ENCODE measurements at places on chromosomes 6 and 20. TPM values are rescaled to one million over a fixed set of nuclear protein-coding genes. Genes with fewer than 3 reads are reported as not detected.
A peak's percentile ranks its signal among the peaks of the same experiment; 100 is the strongest.

GRCh38 chr20:62860391-62860923 is 1.2 kb downstream of the TCFL5 start:
- H3K4me3 ChIP-seq: peak overlapping the region; percentile 76
- H3K27ac ChIP-seq: no peak overlapping the region
- peaks cover 15% of the 10 kb centered on the region for H3K36me3 ChIP-seq
- ATAC-seq: no peak
- no peaks in the 10 kb centered on the region for H3K27me3 ChIP-seq

GRCh38 chr6:118124851-118125250 is 217.8 kb downstream of the SLC35F1 start:
- no peak overlapping the region for H3K27ac ChIP-seq
- H3K4me1 ChIP-seq: no peaks in the 10 kb centered on the region
- H3K4me3 ChIP-seq: no peak overlapping the region

- H3K36me3 ChIP-seq: no peaks in the 10 kb centered on the region
- H3K27me3 ChIP-seq: no peaks in the 10 kb centered on the region
- peak overlapping the region; percentile 72 for H3K27ac ChIP-seq
- H3K4me3 ChIP-seq: peak overlapping the region; percentile 76
Observed at GRCh38 chr6:32943864-32944649, 3.2 kb upstream of the HLA-DMB start.

DNA sequence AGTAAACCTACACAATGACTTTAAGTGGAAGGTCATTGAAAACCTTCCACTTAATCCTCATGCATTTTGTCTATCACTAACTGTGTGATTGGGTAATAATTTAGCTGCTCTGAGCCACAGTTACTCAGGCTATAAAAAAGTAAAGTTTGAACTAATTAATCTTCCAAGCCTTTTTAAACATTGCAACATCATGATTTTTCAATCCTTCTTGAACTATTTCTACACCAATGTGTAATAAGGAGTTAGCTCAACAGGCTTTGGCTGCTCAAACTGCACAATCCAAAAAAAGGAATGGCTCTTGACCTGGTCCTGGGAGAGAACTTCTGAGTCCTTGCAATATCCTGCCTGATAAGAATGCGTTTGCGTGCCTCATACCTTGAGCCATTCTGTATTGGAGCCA is 34.8 kb upstream of the FILIP1 start:
- H3K4me3 ChIP-seq: no peak overlapping the region
- H3K4me1 ChIP-seq: no peaks in the 10 kb centered on the region
- ATAC-seq: no peak
- no peaks in the 10 kb centered on the region for H3K36me3 ChIP-seq
- peaks cover 26% of the 10 kb centered on the region for H3K27me3 ChIP-seq
- no peak overlapping the region for H3K27ac ChIP-seq

DNA sequence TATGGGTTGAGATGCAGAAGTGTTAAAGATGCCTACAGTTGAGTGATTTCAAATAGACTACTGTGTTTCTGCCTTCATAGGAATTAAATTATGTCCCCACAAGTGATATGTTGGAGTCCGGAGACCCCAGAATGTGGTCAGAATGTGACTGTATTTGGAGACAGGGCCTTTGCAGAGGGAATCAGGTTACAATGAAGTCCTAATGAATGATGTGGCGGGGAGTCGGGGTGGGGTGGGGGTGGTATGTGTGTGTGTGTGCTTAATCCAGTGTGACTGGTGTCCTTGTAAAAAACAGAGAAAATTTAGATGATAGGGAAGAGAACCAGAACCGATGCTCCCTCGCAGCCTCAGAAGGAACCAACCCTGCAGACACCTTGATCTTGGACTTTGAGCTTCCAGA is 448.2 kb downstream of the QKI start:
- no peak overlapping the region for H3K27ac ChIP-seq
- ATAC-seq: no peak
- H3K4me3 ChIP-seq: no peak overlapping the region

- no peak overlapping the region for H3K27ac ChIP-seq
- no peak overlapping the region for H3K4me3 ChIP-seq
- peaks cover 18% of the 10 kb centered on the region for H3K4me1 ChIP-seq
- H3K27me3 ChIP-seq: peaks cover 23% of the 10 kb centered on the region
Observed at GRCh38 chr6:148446681-148447080, 104.0 kb downstream of the SASH1 start.

- no peak overlapping the region for H3K4me3 ChIP-seq
- peaks cover 3% of the 10 kb centered on the region for H3K27me3 ChIP-seq
- H3K4me1 ChIP-seq: no peaks in the 10 kb centered on the region
- ATAC-seq: no peak
- H3K36me3 ChIP-seq: no peaks in the 10 kb centered on the region
Observed at GRCh38 chr6:147905711-147906110, 397.2 kb downstream of the SAMD5 start.

GRCh38 chr20:50431066-50431450 is 79.1 kb upstream of the PTPN1 start:
- H3K36me3 ChIP-seq: no peaks in the 10 kb centered on the region
- H3K4me3 ChIP-seq: no peak overlapping the region
- H3K27ac ChIP-seq: no peak overlapping the region
- ATAC-seq: no peak
- H3K27me3 ChIP-seq: peaks cover 5% of the 10 kb centered on the region

- H3K27ac ChIP-seq: no peak overlapping the region
- H3K4me3 ChIP-seq: no peak overlapping the region
- no peak for ATAC-seq
Observed at GRCh38 chr6:2529211-2529719, 221.5 kb downstream of the MYLK4 start.

GRCh38 chr6:56664029-56664428 is 21.3 kb upstream of the DST start:
- ATAC-seq: no peak
- H3K27me3 ChIP-seq: no peaks in the 10 kb centered on the region
- no peak overlapping the region for H3K4me3 ChIP-seq
- no peaks in the 10 kb centered on the region for H3K36me3 ChIP-seq
- no peak overlapping the region for H3K27ac ChIP-seq
- no peaks in the 10 kb centered on the region for H3K4me1 ChIP-seq

DNA sequence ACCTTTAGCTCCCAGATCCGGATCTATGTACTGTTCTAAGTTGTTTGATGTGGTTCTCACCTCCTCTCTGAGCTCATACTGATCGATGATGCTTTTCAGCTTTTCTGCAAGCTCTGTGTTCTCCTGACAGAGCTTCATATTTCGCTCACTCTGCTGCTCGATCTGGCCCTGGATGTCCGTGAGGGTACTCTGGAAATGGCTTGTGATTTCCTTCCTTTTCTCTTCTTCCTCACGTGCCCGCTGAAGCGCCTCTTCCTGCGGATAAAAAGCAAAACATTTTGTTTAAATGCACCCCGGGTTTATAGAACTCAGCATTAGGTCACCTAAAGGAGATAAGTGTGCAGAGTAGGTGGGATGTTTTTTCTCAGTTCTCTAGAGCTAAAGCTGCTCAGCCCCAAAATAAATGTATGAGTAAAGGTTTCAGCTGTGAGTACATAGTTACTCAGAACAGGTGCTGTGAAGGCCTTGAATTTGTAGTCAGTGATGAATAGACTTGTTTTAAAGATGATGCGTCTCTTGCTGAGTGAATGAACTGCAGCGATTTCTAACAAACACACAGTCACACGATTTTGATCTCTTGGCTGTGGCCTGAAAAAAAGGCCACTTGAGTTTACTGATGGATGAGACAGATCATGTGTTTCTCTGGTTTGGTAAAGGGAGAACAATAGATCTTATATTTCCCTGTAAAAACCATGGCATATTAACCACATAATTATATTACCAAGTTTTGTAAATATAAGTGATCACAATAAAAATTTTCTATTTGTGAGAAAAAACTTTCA is 29.1 kb downstream of the TXLNB start:
- peaks cover 29% of the 10 kb centered on the region for H3K4me1 ChIP-seq
- H3K27ac ChIP-seq: peak overlapping the region; percentile 96
- H3K36me3 ChIP-seq: no peaks in the 10 kb centered on the region

DNA sequence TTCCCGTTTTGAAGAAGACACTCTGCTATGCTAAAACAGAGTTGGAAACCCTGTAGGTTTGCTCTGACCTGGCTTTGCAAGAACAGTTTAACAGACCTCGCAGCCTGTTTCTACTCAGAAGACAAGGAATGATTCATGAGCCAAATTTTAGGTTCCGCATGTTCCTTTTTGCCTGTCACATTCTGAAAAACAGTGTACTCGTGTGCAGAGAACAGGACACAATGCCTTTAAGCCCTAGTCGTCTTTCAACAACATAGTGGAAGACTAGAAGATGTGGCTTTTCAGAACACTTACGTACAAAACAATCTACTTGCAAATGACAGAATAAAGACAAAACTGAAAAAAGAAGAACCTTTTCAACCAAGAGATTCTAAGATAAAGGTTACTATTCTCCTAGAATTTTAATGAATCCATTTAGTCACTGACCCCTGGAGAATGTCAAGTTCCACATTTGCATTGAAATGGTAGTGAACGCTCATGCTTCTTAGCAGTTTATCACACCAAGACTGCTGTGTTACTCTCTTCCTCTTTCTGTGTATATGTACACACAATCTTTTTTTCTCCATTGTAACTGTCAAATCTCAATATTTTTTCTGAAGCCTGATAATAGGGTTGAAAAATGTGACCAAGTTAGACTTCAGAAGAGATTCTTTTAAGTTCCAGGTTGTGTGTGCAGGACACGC is 220.7 kb upstream of the NRSN1 start:
- ATAC-seq: no peak
- no peaks in the 10 kb centered on the region for H3K4me1 ChIP-seq
- H3K27me3 ChIP-seq: no peaks in the 10 kb centered on the region
- no peak overlapping the region for H3K4me3 ChIP-seq

- no peak overlapping the region for H3K27ac ChIP-seq
- no peaks in the 10 kb centered on the region for H3K4me1 ChIP-seq
- no peaks in the 10 kb centered on the region for H3K27me3 ChIP-seq
Observed at GRCh38 chr6:2197177-2197671, 48.2 kb downstream of the GMDS start.

GRCh38 chr6:112311950-112312547 is 35.1 kb upstream of the RFPL4B start:
- H3K4me3 ChIP-seq: no peak overlapping the region
- no peaks in the 10 kb centered on the region for H3K36me3 ChIP-seq

- no peaks in the 10 kb centered on the region for H3K4me1 ChIP-seq
- no peak overlapping the region for H3K27ac ChIP-seq
- no peak overlapping the region for H3K4me3 ChIP-seq
- no peaks in the 10 kb centered on the region for H3K27me3 ChIP-seq
- ATAC-seq: no peak
Observed at GRCh38 chr20:50874758-50875665, 56.2 kb downstream of the ADNP start.

- H3K4me3 ChIP-seq: no peak overlapping the region
- peaks cover 8% of the 10 kb centered on the region for H3K36me3 ChIP-seq
- no peak overlapping the region for H3K27ac ChIP-seq
- no peaks in the 10 kb centered on the region for H3K4me1 ChIP-seq
- no peaks in the 10 kb centered on the region for H3K27me3 ChIP-seq
Observed at GRCh38 chr6:34900321-34901031, 11.4 kb downstream of the ANKS1A start.

DNA sequence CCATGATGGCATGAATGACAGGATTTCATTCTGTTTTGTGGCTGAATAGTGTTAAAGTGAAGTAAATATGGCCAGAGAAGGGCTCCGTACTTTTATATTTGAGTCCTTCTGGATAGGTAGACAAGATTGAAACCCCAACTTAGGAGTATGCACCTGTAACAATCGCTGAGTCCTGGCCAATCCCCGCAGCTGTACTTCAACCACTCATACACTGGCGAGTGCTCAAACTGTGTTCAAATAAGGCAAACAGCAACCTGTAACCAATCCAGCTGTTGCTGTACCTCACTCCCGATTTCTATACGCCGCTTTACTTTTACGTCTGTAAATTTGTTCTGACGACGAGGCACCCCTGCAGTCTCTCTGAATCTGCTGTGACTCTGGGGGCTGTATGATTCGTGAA is 6.7 kb downstream of the TTLL2 start:
- H3K36me3 ChIP-seq: no peaks in the 10 kb centered on the region
- H3K4me1 ChIP-seq: peaks cover 11% of the 10 kb centered on the region
- peaks cover 18% of the 10 kb centered on the region for H3K27me3 ChIP-seq
- H3K4me3 ChIP-seq: no peak overlapping the region
- no peak overlapping the region for H3K27ac ChIP-seq

GRCh38 chr6:123770247-123770949 is 33.3 kb upstream of the NKAIN2 start:
- H3K36me3 ChIP-seq: no peaks in the 10 kb centered on the region
- ATAC-seq: no peak
- H3K27ac ChIP-seq: no peak overlapping the region
- H3K4me3 ChIP-seq: no peak overlapping the region
- H3K27me3 ChIP-seq: no peaks in the 10 kb centered on the region

DNA sequence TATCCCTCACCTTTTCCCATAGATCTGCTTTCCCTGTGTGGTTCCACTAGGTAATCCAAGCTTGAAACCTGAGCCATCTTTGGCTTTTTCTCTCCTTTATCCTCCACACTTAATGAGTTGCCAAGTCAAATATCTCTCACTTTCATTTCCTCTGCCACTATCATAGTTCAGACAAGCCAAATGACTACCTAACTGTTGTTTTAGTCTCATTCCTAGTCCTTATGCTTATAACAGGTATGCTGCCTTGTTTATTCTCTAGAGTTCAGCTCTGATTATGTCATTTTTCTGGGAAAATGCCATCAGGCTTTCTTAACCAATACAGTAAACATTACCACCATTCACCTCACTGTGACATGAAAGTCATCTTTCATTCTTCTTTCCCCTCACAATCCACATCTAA is 6.5 kb downstream of the EFHC1 start:
- no peak overlapping the region for H3K27ac ChIP-seq
- no peaks in the 10 kb centered on the region for H3K27me3 ChIP-seq
- no peak overlapping the region for H3K4me3 ChIP-seq
- H3K36me3 ChIP-seq: no peaks in the 10 kb centered on the region
- ATAC-seq: peak; percentile 49
- no peaks in the 10 kb centered on the region for H3K4me1 ChIP-seq

DNA sequence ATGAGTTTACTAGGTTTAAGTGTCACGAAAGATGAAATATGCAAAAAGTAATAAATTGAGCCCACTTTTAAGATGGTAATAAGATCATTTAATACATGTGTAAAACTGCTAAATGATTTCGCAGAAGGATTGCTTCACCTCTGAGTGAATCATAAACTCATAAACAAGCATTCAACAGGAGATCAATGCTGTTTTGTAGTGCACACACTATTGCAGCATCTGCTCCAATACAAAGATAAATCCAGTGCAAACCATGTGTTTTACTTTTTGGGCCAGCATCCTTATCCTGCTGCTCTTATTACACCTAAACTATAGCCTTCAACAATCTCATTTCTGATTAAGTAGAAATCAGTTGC is 400.1 kb downstream of the NKAIN2 start:
- no peak overlapping the region for H3K27ac ChIP-seq
- no peak for ATAC-seq
- H3K4me1 ChIP-seq: no peaks in the 10 kb centered on the region
- no peaks in the 10 kb centered on the region for H3K27me3 ChIP-seq
- no peaks in the 10 kb centered on the region for H3K36me3 ChIP-seq

The MYLK4 gene
- total RNA-seq: 0.21 TPM

The TRIM39 gene
- total RNA-seq: 12.4 TPM

The CALHM5 gene
- not detected for total RNA-seq

The PRDM13 gene
- not detected for total RNA-seq

The AKIRIN2 gene
- 80.5 TPM for total RNA-seq

The TRIM10 gene
- 0.16 TPM for total RNA-seq

The HFE gene
- 2.1 TPM for total RNA-seq

The KCNB1 gene
- not detected for total RNA-seq

The FOXA2 gene
- total RNA-seq: not detected

The TMEM200A gene
- 4.9 TPM for total RNA-seq

The SOX18 gene
- total RNA-seq: 0.22 TPM
